ENCODE measurements at places on chromosomes 3 and 15.

GRCh38 chr3:9914011-9914410, 2.9 kb upstream of the IL17RC start:
- no peak for DNase-seq

DNA sequence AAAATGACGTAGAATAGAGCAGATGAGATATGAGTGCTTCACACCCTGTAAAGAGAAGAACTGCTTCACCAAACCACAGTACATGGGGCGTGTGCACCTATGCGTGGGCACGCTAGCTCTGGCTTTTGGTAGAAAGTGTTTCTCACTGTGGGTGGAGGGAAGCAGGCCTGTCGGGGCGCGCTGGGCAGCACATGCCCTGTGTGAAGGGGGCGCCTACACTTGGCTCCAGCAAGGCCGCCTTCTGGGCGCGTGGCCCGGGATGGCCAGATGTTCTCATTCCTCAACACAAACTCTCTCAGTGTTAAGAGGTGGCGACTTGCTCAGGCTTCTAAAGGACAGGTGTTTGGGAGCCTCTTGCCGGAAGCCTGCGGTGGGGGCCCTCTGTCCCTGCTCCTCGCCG, 90.0 kb downstream of the FBLN2 start:
- DNase-seq = no peak

DNA sequence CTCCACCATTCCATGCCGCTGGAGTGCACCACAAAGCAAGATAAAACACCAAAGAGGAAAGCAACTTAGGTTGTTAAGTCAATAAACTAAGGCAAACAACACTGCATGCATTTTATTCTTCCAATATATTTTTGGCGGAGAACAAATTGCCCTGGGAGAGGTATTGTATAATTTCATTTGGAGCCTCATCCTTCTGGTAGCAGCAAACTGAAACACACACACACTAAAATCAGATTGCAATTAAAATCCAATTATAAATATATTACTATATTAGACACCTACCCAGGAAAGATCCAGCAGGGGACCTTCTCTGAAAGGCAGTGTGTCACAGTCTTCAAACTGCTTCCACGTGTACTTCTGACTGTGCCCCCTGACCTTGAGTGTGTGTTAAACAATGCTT, 102.3 kb downstream of the RORA start:
- DNase-seq = no peak

DNA sequence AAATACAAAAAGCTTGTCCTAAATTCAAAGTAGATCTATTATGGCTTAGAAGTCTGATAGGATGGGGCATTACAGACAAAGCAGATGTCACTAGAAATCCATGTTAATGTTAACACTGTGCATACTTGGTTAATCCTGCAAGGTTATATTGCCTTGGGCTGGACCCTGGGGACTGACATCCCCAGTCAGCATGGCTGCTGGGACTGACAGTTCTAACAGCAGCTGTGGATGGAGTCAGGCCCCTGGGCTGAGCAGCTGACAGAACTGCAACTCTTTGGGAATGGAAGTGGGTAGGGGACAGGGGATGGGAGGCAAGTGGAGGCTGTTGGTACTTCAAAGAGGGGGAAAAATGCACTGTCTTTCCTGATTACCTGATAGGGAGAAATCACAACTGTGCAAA, 7.5 kb downstream of the P2RY1 start:
- DNase-seq = no peak

- DNase-seq = no peak
Measured at GRCh38 chr3:25818335-25818734, 28.4 kb downstream of the OXSM start.

- no peak for DNase-seq
Measured at GRCh38 chr3:188229726-188230125, 75.8 kb downstream of the LPP start.

DNA sequence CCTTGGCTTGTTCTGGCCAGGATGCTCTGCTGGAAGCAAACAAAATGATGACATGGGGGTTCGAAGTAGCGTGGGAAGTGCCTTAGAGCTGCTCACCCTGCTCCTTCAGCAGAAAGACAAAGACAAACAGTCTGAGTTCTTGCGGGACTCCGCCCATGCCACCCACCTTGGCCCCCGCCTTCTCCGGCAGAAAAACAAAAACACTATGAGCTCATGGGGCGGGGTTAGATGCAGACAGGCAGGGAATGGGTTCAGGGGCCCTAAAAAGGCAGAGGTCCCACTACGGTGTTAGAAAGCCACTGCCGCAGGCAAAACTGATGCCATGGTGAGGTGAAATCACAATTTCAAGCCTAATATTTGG, 9.7 kb upstream of the NCKIPSD start:
- DNase-seq = no peak

GRCh38 chr3:61924090-61924735, 362.8 kb downstream of the PTPRG start:
- DNase-seq = no peak

DNA sequence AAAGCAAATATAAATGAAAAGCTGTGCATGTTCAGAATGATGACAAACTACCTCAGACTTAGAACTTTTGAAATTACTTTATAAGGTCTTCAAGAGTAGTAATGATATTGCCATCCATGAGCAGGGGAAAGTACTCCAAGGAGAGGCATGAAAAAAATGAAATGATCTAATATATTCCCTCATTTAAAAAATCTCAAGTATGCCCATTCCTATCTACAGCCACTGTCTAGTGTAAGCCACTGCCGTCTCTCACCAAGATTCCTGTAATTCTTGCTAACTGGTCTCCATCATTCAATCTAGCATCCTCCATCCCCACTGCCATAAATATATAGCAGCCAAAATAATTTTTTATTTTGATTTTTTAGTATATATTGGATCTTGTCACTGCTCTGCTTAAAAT, 258.8 kb downstream of the PLOD2 start:
- DNase-seq = no peak

DNA sequence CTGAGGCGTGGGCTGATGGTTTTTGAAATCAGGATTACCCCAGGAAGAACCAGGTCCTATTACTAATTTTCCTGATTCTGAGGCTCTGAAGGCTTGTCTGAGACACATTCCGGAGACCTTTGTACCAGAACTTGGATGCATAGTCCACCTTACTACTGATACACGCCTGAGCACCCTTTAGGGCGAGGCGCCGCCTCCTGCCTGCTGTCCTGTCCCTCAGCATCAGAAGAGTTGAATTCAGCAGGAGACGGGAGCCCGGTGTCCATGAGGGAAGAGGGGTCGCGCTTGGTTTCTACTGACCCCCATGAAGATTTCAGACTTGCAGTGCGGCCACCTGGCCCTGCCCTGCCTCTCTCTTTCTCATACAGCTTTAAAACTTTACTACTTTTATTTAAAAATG, 49.9 kb downstream of the KLF13 start:
- DNase-seq = no peak

Measured in activated T-cell treated with anti-CD3 and anti-CD28 coated beads for 4 hours (primary cell).